ENCODE measurements at places on chromosomes 2 and 18. TPM values are rescaled to one million over a fixed set of nuclear protein-coding genes. Genes with fewer than 3 reads are reported as not detected.
A peak's percentile ranks its signal among the peaks of the same experiment; 100 is the strongest.

Gene NPPC
- total RNA-seq: 16.0 TPM

DNA sequence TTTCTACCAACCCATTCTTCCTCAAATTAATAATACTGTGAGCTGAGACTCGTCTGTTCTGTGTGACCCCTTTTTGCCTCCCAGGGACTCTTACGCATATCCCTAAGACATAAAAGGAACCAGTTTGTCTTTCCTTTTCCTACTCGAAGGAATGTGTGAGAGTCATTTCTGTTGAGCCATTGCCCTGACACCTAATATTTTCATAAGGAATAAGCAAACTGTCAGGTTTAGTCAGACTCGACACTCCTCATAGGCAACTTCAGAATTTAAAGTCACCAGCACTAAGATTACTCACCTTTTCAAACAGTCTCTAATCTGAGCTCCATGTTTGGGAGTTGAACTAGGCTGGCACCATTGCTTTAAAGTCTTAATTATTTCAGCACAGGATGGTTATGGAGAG is 305.5 kb downstream of the IKZF2 start:
- H3K4me3 ChIP-seq: no peak overlapping the region
- no peak for DNase-seq
- H3K27me3 ChIP-seq: no peaks in the 10 kb centered on the region
- H3K36me3 ChIP-seq: no peaks in the 10 kb centered on the region

- no peak overlapping the region for H3K27ac ChIP-seq
- H3K36me3 ChIP-seq: no peaks in the 10 kb centered on the region
- H3K4me1 ChIP-seq: peaks cover 29% of the 10 kb centered on the region
- H3K4me3 ChIP-seq: peak overlapping the region; percentile 11
- DNase-seq: no peak
- H3K27me3 ChIP-seq: peaks cover 11% of the 10 kb centered on the region
Measured at GRCh38 chr2:232420463-232421188, 14.0 kb downstream of the ALPG start.

- peak overlapping the region; percentile 65 for H3K27ac ChIP-seq
- peaks cover 53% of the 10 kb centered on the region for H3K4me1 ChIP-seq
- no peaks in the 10 kb centered on the region for H3K36me3 ChIP-seq
- no peak overlapping the region for H3K4me3 ChIP-seq
Measured at GRCh38 chr2:62478093-62478580, 27.9 kb downstream of the TMEM17 start.

Gene MRPS5
- 55.0 TPM for total RNA-seq

- H3K4me3 ChIP-seq: no peak overlapping the region
- H3K36me3 ChIP-seq: no peaks in the 10 kb centered on the region
- no peaks in the 10 kb centered on the region for H3K4me1 ChIP-seq
Measured at GRCh38 chr18:33459612-33460011, 19.1 kb upstream of the CCDC178 start.

GRCh38 chr2:112006076-112006410 is 49.0 kb upstream of the TMEM87B start:
- DNase-seq: no peak
- H3K27me3 ChIP-seq: no peaks in the 10 kb centered on the region

DNA sequence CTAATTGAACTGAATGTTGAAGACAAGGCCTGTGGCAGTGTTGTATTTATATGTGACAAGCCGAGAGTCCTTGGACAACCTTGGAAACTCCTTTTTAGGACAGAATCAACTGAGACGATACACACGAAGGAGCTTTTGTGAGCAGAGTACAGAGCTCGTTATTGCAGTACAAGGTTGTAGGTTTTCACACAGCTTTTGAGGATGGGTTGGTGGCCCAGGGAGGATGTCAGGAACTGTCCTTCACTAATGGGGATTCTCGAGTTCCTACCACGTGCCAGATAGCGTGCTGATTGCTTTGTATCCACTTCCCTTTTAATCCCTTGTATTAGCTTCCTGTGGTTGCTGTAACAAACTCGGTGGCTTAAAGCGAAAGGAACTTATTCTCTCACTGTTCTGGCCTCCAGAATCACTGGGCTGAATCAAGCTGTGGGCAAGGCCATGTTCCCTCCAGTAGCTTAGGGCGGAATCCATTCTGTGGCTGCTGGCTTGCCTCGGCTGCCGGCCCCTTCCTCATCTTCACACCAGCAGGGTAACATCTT is 20.2 kb downstream of the INPP4A start:
- no peak for DNase-seq
- peaks cover 49% of the 10 kb centered on the region for H3K4me1 ChIP-seq
- no peaks in the 10 kb centered on the region for H3K27me3 ChIP-seq
- H3K4me3 ChIP-seq: no peak overlapping the region
- H3K36me3 ChIP-seq: no peaks in the 10 kb centered on the region
- H3K27ac ChIP-seq: peak overlapping the region; percentile 28

Gene DLX1
- not detected for total RNA-seq

Gene LYPD1
- total RNA-seq: not detected

GRCh38 chr18:7830468-7830867 is 263.4 kb downstream of the PTPRM start:
- no peak overlapping the region for H3K27ac ChIP-seq
- DNase-seq: no peak
- H3K27me3 ChIP-seq: no peaks in the 10 kb centered on the region
- H3K4me3 ChIP-seq: no peak overlapping the region
- H3K4me1 ChIP-seq: no peaks in the 10 kb centered on the region

Gene ABCB11
- total RNA-seq: not detected

Gene EFR3B
- 1.5 TPM for total RNA-seq

All from vagina (tissue), 2 donors.